Activated naive CD4-positive, alpha-beta T cell (primary cell): ENCODE measurements at places on chromosomes 16 and 17.
A peak's percentile ranks its signal among the peaks of the same experiment; 100 is the strongest.

- no peak for DNase-seq
Measured at GRCh38 chr17:49224997-49225337, 5.6 kb downstream of the PHOSPHO1 start.

DNA sequence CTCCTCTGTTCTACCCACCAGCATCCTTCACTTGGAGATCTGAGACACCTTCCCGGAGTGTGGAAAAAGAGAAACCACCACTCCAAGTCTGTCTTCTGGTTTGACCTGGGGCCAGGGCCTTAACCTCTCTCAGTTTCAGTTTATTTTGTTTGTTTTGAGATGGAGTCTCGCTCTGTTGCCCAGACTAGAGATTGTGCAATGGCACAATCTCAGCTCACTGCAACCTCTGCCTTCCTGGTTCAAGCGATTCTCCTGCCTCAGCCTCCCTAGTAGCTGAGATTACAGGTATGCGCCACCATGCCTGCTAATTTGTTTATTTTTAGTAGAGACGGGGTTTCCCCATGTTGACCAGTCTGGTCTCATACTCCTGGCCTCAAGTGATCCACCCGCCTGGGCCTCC is 271.1 kb upstream of the TNRC6C start:
- no peak for DNase-seq

GRCh38 chr16:83738923-83739503 is 68.8 kb upstream of the HSBP1 start:
- no peak for DNase-seq

DNA sequence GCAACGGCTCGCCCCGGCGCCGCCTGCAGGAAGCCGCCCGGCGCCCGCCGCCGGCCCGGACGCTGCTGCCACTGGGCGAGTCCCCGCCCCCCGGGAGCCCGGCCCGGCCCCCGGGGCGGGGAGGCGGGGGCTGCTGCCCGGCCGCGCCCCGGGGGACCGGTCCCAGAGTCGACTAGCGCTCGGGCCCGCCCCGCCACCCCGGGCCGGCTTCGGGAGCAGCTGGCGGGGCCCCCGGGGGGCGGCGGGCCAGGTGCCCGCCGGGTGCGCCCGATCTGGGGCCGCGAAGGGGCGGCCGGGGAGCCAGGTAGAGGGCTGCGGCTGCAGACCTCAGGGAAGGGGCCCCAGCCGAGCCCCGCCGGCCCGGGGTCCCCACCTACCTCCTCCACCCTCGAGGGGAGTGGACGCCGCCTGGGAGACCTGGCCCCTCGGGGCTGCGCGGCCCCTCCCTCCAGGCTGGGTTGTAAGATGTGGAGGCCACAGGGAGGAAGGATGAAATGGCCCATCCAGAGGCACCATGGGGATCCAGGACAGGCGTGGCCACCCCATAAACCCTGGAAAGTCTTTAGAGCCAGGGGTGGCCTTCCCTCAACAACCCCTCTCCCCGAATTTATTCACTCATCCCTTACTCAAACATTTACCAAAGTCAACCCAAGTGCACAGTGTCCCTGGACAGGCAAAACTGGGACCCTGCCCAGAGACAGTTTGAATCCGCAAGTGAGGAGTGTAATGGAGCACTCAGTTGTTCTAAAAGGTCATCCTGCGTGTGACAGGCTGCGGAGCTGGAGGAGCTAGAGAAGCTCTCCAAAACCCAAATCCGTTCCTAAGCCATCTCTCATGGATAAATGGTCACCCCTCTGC is at the start of gene CDYL2:
CDYL2 (minus strand) TSS at position 73 of the 858 bp plus-strand sequence. CDS start 425 bp downstream, outside the sequence.
- DNase-seq, result no peak

- DNase-seq, result no peak
Measured at GRCh38 chr17:29747660-29748059, 124.9 kb upstream of the CORO6 start.

DNA sequence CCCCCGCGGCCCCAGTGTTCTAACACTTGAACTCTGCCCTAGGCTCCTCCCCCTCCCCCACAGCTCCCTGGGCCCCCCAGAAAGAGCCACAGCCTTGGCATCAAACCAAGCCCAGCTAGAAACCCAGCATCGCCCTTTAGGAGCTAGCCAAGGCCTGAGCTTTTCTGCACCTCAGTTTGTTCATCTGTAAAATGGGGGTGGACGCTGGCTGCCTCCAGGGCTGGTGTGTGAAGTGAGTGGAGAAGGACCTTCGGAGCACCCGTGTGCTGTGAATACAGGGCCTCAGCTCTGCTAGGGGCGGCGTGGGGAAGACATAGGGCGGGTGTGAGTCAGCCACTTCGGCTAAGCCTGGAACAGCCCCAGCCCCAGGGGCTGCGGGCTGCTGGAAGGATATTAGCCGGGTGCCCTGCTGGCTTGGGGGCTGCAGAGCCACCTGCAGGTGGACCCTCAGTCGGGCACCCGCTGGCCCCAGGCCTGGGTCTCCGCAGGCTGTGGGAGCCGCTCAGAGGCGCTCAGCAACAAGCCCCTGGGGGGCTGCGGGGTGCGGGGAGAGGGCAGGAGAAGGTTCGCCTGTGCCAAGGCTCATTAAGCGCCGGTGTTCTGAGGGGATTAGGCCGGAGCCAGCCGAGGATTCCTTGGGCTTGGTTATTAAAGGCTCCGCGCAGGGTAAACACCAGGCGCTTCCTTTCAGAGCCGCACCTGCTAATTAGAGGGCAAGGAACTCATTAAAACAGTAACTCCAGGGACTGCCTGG is 217.0 kb upstream of the CIBAR2 start:
- no peak for DNase-seq

DNA sequence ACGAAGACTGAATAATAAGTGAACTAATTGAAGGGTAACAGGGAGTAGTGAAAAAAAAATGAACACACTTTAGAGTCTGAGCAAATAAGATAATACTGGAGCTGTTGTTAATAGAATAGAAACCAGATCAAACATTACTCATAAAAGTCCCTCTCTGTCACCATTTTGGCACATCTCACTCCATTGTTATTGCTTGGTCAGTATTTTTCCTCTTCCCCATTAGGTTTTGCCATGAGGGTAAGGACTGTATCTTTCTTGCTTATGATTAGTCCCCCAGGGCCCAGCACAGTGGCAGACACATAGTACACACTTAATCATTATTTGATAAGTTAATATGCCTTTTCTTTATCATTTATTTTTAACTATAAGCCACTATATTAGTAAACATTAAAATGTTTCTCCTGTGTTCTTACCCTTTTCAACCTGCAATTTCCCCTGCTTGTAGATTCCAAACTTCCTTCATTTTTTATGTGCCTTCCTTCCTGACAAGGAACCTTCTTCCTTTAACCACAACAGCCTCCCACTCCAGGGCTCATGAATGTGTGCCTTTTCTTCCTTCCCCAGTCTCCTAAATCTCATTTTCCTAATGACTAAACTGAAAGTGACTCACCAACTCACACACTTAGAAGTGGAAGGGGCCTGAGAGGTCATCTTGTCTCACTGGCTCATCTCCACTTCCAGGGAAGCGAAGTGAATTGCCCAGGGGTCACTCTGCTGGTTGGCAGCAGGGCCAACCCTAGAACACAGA is 88.2 kb upstream of the HAS3 start:
- DNase-seq, result no peak

- DNase-seq, result no peak
Measured at GRCh38 chr16:337975-338575, 14.4 kb downstream of the AXIN1 start.

DNA sequence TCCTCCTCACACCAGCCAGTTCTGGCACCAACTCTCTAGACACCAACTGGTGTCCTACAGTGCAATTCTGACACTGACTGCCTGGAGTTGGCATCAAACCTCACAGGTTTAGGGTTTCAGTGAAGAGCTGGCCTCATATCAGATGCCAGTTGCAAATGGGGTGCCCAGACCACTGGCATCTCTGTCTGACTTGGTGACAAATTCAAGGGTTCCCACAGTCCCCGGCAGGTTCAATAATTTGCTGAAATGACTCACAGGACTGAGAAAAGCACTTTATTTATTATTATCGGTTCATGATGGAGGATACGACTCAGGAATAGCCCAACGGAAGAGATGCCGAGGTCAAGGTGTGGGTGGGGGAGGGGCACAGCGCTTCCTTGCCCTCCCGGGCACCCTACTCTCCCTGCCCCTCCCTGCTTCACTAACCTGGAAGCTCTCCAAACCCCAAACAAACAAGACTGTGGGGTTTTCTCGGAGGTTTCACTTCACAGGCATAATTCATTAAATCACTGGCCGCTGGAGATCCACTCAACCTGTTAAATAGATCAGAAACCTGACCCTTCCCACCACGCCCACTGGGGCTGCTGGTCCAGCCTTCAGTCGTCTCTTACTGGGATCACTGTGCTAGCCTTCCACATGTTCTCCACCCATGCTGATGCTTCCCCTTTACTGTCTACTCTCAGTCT is 1.7 kb upstream of the NLRP1 start:
- no peak for DNase-seq

GRCh38 chr16:55037046-55037445 is 106.4 kb downstream of the IRX5 start:
- no peak for DNase-seq

- DNase-seq, result no peak
Measured at GRCh38 chr17:77098884-77099545, 41.8 kb upstream of the SEC14L1 start.

GRCh38 chr17:78781104-78781892 is 775 bp downstream of the CYTH1 start:
- DNase-seq, result no peak

DNA sequence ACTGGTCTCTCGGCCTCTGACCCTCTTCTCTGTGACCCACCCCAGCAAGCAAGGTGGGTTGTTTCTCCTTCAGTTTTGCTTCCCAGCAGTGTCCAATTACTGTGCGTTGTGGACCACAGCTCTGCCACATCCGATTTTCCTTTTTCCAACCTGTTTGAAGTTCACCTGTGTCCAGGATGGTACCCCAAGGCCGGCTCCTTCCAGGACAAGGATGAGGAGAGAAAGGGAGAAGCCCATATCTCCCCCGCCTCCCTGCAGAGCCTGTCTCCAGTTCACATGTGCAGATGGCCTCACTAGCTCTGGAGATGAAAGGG is 13.5 kb downstream of the NMRAL1 start:
- no peak for DNase-seq

DNA sequence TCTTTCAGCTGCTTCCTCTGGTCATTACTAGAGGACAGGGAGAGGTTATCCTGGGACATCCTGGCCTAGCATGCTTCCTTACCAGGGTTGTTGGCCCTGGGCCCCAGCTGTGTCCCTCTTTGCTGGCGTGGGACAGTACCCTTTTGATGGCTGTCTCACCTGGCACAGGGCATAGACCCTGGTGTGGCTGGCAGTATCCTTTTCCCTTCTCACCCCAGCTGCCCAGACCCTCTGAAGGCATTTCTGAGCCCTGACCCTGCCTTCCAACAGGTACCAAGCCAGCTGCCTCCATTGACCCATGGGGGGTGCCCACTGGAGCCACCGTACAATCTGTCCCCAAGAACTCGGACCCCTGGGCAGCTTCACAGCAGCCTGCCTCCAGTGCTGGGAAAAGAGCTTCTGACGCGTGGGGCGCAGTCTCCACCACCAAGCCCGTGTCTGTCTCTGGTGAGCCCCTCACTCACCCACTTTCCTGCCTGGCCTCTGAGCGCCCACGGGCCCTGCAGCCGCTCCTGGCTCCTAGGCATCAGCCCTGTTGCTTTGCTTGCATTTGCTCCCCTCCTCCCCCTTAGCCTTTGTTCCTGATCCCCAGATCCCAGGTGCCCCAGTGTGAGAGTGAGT is 34.0 kb downstream of the B9D1 start:
- DNase-seq, result no peak

GRCh38 chr16:27405546-27406451 is 3.8 kb downstream of the IL21R start:
- DNase-seq, result no peak

DNA sequence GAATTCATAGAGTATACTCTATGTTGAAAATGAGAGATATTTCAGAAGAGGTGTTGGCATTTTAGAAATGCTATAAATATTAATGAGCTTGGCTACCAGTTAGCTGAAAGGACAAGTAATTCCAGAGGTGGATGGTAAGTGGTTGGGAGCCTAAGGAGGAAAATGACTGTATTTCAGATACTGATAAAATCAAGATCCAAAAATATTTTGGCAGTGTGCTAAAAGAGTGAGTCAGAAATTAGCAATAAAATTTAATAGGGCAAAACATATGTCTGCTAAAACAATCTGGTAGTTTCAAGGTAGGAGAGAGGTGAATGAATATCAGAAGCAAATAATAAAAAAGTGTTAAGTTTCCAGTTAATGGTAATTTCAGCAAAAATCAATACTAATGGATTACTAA is 1287.9 kb downstream of the CDH8 start:
- no peak for DNase-seq

DNA sequence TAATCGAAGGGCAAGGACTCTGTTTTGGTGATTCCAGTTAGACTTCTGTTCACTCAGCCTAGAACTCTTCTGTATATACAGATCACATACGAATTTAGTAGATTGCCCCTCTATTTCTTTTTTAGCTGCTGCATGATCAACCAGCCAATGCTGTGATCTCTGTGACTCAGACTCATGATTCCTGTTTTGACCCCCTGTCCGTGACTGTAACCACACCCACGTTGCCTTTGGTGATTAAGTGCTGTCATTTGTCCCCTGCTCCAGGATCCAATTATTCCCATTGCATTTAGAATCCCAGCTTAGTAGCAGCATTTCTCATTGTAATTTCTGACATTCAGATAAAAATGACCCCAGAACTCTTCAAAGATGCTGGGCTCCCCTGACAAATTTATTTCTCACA is 545.7 kb downstream of the NPIPA7 start:
- no peak for DNase-seq

- DNase-seq, result no peak
Measured at GRCh38 chr16:59330019-59330670, 596.0 kb upstream of the GOT2 start.

DNA sequence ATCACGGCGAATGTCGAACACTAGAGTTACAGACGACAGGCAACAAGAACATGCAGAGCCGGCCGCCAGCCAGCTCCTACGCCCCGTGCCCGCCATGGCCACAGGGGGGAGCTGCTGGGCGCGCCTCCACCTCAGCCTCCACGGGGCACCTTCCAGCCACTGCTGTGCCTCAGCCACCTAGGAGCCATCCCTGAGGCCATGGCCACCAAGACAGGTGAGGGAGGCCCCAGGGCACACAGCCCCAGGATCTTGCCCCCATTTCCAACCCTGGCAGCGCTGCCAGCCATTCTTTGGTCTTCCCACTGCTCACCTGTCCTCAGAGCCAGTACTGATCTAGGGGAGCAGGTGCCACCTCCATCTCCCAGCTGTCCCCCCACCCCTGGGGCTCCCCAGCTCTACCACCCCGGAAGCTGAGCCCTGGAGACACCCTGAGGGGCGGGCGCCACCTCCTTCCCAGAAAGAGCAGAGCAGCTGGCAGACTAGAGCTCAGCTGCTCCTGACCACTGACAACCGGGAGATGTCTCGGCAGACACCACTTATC is 11.8 kb downstream of the GNPTG start:
- peak; percentile 53 for DNase-seq

DNA sequence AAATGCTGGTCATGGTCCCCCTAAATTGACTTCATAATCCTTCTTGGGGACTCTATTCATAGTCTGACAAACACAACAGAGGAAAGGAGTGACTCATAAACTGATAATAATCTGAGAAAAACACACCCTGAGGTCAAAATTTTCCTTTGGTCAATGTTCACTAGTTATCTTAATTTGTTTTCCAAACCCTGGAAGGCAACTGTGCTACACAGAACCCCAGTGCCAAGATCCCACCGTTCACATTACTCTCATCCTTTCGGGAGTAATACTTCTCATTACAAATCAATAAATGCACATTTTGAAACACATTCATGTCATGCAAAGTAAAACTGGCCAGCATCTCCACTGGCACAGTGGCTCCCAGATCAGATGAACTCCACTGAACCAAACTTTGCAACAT is 23.2 kb downstream of the COIL start:
- DNase-seq, result no peak

GRCh38 chr17:64459284-64459747 is 10.4 kb downstream of the MILR1 start:
- DNase-seq, result no peak

GRCh38 chr17:82884970-82885353 is 45.1 kb upstream of the ZNF750 start:
- DNase-seq, result no peak
